Left hindlimb (tissue), 1 donor: ENCODE measurements at places on chromosomes 7 and 10.
A peak's percentile ranks its signal among the peaks of the same experiment; 100 is the strongest.

DNA sequence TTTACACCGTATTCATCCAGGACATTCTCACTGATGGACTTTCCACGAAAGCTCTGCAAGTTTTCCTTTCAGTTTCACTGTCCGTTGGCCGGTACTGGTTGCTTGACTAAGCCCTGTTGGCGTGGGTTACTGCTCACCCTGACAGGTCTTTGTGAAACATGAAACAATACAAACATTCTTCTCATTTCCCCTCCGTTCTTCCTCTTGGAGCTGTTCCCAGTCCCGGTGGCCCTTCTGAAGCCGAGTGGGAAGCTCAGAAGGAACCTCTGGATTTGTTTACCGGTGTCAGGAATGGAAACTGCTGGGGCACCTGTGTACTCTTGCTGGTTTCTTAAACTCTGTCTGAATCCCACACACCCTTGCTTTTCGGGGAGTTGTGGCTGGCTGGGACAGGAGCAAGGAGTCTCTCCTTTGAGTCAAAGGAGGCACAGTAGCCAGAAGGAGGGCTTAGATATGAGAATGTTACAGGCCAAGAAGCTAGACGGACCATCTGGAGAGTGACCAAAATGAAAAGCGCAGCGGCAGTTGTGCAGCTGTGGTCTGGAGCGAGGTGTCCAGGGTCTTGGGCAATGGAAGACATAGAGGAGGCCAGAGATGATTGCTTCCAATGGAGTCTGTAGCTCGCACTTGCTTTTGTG, 45.7 kb downstream of the LYZL2 start:
- peak; percentile 76 for DNase-seq

GRCh38 chr7:32163141-32163806, 93.1 kb upstream of the PDE1C start:
- DNase-seq, result peak; percentile 69

DNA sequence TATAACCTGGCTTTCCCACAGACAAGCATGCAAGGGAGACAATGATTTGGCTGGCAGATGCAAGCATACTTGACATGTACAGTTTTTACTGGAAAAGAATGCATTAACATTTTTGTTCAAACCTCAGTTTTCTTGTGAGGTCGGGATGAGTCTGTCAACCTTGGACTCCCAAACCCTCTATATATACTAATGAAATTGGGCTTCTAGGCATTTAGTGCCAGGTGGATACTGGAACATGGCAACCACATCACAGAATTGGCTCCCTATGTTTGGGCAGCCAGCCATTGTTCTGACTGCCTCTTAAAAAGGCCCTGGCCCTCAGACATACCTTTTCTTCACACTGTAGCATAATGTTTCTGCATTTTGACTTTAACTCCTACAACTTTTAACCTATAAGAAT, 39.1 kb downstream of the CDK6 start:
- no peak for DNase-seq

- no peak for DNase-seq
Measured at GRCh38 chr7:43553999-43554398, 28.9 kb upstream of the STK17A start.

DNA sequence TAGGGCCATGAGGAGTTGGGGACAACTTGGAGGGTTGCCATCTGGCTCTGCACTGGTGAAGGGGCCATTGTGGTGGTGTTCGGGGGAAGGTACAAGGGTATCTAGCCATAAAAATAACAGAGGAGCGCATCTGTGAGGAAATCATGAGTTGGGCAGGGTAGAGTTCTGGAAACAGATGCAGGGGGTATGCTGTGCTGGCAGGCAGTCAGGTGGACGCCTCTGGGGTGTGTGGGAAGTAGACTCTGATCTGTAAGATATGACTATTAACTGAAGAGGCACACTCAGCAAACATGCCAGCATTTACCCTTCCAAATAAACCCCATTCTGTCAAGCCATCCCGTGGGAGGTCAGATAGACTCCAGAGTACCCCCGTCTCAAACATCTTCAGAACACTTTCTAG, 79.8 kb downstream of the CLEC2L start:
- DNase-seq, result no peak

DNA sequence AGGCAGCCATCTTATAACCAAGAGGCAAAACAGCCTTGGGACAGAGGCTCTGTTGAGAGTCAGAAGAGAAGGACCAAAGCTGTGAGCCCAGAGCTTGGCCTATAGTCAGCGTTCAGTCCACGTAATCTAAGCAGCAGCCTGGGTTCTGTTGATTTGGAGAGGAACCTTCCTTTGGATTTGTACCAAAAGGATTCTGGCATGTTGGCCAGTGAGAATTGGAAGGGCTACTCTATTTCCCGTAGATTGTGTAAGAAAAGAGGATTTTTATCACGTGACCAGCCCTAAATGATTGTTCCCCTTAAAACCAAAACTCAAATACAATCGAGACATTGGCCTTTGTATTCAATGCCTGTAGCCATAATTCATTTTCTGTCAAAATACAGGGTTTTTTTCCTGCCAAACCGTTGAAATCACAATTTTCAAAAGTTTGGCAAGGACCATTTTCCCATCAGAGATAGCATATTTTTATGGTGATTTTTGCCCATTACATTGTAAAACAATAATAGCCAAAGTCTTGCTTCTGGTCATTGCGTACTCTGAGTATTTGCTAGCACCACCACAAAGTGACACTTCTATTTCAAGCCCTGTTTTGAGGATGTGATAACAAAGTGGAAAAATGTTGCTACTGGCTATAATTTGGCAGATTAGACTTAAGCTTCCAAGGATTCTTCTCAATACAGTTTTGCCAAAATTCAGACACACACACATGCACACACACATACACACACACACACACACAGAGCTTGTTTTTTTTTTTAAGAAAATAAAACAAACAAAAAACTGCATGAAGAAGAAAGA, 23.1 kb upstream of the BMPER start:
- no peak for DNase-seq

DNA sequence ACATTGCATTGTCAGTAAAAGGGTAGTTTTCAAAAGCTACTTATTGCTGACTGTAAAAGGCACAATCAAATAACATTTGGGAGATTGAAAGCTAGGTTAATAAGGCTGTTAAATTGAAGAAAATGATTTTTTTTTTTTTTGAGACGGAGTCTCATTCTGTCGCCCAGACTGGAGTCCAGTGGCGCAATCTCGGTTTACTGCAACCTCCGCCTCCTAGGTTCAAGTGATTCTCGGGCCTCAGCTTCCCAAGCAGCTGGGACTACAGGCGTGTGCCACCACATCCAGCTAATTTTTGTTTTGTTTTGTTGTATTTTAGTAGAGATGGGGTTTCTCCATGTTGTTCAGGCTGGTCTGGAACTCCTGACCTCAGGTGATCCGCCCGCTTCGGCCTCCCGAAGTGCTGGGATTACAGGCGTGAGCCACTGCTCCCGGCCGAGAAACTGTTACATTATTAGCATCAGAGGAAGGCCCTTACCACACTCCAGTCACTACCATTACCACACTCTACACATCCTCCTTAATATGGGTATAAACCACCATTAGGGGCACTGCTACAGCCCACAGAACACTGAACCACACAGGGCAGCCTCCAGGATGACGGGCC, 1.0 kb downstream of the CYP51A1 start:
- no peak for DNase-seq

DNA sequence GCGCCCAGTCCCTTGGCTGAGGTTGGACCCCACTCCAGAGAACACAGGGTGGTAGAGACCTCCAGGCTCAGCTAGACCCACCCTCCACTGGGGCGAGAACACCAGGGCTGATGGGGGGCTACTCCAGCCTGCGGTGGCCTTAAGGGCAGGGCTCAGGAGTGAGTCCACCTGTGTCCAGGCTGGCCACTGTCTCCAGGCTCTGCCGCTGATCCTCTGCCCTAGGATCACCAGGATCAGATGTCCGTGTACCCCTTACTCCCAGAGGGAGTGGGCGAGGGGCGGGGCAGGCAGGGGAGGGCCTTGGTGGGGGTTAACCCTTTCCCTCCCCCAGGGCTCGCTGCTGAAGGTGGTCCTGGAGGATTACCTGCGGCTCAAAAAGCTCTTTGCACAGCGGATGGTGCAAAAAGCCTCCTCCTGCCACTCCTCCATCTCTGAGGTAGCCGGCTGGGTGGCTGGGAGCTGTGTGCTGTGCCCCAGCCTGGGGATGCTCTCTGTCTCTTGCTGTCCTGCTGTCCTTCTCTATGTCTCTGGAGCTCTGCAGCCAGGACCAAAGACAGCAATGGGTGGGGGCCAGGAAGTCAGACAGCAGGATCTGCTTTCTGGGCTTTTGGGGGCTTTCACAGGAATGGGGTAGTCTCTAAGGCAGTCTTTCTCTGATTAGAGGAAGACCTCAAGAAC, 38.0 kb downstream of the PSAP start:
- no peak for DNase-seq

DNA sequence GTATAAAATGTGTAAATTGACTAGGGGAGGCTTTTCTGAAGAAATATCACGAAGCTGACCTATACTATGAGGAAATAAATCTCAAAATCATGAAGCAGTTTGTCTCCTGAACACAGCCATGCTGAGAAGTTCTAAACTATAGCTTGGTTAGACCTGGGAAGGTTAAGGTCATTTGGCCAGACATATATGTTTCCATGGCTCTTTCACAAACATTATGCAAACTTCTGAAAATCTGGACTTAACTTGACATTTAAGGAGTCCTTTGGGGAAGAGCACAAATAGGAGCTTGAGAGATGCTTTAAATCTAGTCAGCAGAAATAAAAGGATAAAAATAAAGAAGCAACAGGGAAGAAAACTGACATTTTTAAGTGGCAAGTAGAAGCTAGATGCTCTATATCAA, 115.9 kb upstream of the MEOX2 start:
- no peak for DNase-seq

DNA sequence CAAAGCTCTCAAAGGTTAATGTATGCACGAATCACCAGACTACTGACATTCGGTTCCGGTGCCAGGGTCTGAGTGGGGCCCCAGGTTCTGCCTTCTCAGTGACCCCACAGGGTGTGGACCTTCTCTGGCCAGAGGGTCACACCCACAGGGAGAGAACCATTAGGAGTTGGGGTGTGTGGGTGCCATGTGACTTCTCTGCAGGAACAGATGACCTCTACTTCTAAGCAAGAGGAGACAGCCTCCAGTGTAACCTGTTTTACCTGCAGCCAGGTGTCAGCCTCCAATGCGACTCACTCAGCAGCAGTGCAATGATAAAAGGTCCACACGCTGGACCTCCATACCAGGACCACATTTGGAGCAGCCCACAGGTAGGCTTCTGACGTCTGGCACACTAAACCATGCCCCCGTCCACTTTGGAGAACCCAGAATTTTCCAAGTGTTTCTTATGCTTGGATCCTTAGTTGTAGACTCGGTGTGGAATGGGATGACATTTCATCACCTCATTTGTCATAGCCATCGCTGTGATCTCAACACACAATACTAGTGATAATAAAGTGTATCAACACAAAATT, 16.2 kb upstream of the INSIG1 start:
- no peak for DNase-seq

DNA sequence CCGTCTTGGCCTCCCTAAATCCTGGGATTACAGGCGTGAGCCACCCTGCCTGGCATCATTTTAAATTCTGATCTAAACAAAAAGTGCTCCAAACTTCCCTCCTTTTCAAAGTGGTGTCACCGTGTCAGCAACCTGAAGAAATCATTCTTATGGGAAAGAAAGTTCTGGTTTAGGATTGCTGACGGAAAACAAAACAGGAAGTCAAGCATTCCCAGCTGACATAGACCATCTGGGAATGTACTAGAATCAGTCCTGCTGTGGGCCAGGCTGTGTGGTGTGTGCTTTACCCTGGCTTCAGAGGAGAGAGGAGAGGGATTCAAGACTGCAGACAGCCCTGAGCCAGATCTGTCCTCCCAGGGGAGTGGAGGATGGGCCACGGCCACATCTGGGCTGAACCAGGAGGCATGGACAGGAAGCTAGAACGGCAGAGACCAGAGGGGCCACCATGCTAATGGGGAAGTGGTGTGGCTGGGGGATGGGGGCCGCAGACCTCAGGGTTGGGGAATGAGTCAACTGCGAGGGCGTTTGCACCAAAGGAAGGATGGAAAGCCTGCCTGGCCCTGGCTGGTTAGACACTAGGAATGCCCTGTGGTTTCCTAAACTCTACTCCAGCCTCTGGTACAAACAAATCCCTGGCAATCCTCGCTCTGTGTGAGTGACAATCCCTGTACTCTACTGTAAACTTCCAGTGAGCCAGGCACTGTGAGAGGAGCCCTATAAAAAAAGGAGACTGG, 16.7 kb upstream of the CLIP2 start:
- peak; percentile 86 for DNase-seq

DNA sequence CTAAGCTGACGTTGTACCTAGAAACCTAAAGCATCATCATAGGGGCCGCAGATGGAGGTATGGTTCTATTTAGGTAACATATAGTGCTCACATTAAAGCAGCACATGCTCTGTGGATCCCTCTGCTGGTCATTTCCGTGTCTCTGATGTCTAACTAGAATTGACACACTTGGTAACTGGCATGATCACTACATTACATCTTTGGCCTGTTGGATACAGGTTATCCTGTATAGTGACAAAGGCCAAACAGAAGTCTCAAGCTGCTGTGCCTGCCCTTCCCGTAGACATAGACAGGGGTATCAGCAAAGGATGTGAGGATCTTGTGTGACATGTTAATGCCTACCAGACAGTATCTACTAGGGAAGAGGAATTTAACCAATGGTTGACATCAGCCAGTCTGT, 51.2 kb downstream of the KIF5B start:
- DNase-seq, result no peak

DNA sequence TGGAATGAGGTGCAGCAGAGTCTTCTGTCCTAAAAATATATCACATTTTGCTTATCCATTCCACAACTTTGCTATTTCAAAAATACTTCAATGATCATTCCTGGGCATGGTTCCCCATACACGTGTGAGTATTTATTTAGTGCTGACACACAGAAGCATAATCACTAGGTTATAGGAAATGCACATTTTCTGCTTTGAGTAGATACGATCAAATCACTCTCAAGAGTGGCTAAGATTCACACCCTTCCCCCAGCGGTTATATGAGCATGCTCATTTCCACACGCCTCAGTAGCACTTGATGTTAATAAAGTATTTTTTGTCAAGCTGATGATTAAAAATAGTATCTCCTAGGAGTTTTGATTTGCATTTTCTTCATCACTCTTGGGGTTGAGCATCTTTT, 93.5 kb upstream of the LRRC4 start:
- no peak for DNase-seq

DNA sequence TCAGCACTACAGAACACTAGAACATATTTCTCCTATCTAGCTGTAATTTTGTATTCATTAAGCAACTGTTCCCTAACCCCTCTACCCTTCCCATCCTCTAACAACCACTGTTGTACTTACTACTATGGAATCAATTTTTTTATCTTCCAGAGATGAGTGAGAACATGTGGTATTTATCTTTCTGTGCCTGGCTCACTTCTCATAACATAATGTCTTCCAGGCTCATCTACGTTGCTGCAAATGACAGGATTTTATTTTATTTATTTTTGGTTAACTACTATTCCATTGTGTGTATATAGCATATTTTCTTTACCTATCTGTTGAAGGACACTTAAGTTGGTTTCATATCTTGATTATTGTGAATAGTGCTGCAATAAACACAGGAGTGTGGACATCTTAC, 200.9 kb upstream of the CHRM2 start:
- no peak for DNase-seq

- DNase-seq, result no peak
Measured at GRCh38 chr7:25995216-25995615, 156.8 kb upstream of the NFE2L3 start.

- no peak for DNase-seq
Measured at GRCh38 chr10:128052696-128053095, 73.5 kb downstream of the MKI67 start.
